ENCODE measurements at places on chromosomes 4 and X.

DNA sequence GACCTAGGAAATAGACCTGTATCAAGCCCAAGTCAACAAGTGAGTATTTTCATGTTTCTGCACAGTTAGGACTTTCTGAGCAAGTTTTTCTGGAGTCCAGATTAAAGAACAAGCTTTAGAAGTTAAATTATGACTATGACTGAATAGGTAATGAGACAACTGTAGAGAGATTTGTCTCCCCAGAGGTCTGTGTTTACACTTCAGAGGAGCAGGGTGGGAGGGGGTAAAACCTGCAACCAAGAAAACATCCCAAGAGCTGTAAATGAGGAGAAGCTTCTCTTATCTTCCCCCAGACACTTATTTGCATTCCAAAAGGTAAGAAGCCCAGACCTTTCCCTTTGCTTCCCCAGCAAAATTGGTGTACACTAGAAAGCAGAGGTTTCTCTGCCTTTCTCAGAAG lies 22.1 kb upstream of the CEP135 start:
- no peak for DNase-seq

DNA sequence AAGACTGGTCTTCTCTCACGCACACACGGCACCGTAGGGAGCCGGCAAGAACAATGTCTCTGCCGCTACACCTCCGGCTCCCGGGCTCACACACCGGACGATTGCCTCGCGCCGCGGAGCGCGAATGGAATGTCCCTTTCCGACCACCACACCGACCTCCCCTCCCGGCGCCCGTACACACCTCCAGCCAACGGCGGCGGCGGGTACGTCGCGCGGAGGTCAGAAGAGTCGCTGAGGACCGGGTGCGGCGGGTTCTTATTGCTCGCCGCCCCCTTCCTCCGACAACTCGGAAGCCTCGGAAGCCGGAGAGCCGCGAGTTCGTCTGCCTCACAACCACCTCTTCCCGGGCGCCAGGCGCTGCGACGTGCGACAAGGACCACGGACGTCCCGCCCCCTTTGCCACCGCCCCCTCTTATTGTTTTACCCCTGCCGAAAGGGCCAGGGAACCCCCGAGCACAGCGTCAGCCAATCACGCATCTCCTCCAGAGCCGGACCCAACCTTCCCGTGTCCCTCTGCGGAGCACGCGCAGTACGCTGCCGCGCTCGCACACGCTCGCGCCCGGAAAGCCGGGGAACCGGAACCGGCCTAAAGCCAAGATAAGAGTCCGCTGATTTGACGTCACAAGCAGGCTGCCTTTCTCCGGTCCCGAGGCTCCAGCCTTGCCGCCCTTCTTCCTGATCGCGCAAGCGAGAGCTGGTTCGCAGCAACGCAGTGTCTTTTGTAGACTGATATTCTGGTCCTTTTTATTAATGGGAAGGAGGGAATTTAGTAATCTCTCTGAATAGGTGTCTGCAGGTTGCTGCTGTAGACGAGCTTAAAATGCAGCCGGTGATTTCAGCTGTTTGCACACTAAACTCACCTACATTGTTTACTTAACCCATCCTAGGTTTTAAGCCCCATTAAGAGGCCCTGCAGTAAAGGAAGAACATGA lies at the start of gene G3BP2:
Gene G3BP2, minus strand, starts transcription at position 385 of the 932 bp plus-strand sequence. CDS start 11,386 bp downstream, outside the sequence.
- peak; percentile 68 for DNase-seq

GRCh38 chrX:110863883-110864282 lies 68.3 kb upstream of the CHRDL1 start:
- no peak for DNase-seq

DNA sequence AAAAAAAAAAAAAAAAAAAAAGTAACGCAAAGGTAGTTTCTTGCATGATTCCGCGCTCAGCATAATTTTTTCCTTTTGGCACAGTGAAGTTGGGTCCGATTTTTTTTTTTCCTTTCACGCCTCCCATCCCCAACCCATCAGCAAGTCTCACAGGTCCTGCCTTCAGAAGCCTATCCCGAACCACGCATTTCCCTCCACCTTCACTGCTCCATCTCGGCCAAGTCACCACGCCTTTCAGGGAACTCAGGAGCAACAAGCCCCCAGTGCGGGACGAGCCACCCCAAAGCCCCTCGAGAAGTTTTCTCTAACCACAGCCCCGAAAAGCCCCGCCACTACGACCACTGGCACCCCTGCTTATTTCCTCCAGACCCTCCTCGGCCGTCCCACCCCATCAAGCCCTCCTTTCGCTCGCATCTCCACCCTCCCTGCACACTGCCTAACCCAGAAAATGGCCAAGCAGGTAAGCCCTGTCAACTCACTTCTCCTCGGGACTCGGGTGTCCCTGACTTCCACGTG lies 1.0 kb downstream of the SLBP start:
- DNase-seq = no peak

GRCh38 chr4:95294321-95294720 lies 254.5 kb downstream of the UNC5C start:
- DNase-seq = no peak

GRCh38 chr4:123941306-123941705 lies 544.7 kb downstream of the SPRY1 start:
- no peak for DNase-seq

- no peak for DNase-seq
These were observed 28.8 kb upstream of the IL3RA start for GRCh38 chrX:1307626-1308340.

All from cerebellar nuclear complex (tissue), 1 donor.